GM23248 (cell line): ENCODE measurements at places on chromosomes 12 and 14. TPM values are rescaled to one million over a fixed set of nuclear protein-coding genes. Genes with fewer than 3 reads are reported as not detected.

- H3K27ac ChIP-seq: peak overlapping the region; percentile 44
- DNase-seq: peak; percentile 99
- no peaks in the 10 kb centered on the region for H3K27me3 ChIP-seq
- H3K4me3 ChIP-seq: peak overlapping the region; percentile 30
- peaks cover 34% of the 10 kb centered on the region for H3K4me1 ChIP-seq
Measured at GRCh38 chr14:95507174-95507573, 9.3 kb downstream of the SYNE3 start.

- H3K27me3 ChIP-seq: no peaks in the 10 kb centered on the region
- no peak for DNase-seq
- H3K36me3 ChIP-seq: no peaks in the 10 kb centered on the region
- H3K4me1 ChIP-seq: no peaks in the 10 kb centered on the region
Measured at GRCh38 chr14:35963209-35963608, 137.1 kb downstream of the BRMS1L start.

GRCh38 chr12:28851781-28852180, 297.3 kb upstream of the FAR2 start:
- no peaks in the 10 kb centered on the region for H3K4me1 ChIP-seq
- no peak overlapping the region for H3K4me3 ChIP-seq
- H3K27me3 ChIP-seq: no peaks in the 10 kb centered on the region
- no peaks in the 10 kb centered on the region for H3K36me3 ChIP-seq
- H3K27ac ChIP-seq: no peak overlapping the region

DNA sequence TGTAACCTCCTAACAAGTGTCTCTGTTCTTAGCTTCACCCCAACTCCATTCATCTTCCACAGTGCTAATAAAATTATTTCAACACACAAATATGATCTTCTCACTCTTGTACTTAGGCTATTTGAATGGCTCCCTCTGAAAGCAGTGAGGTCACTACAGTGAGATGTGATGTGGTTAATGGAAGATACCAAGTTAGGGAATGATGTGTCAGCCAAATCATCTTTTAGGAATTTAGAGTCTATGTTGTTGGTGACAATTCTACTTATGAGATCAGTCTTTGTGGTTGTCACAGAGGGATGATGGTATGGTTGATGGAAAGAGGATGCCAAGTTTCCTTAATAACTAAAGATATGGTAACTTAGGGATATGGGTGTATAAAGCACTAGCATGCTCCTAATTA, 57.6 kb downstream of the POLR3B start:
- DNase-seq: peak; percentile 75
- H3K27me3 ChIP-seq: no peaks in the 10 kb centered on the region
- H3K27ac ChIP-seq: peak overlapping the region; percentile 28
- no peak overlapping the region for H3K4me3 ChIP-seq
- H3K4me1 ChIP-seq: peaks cover 37% of the 10 kb centered on the region

DNA sequence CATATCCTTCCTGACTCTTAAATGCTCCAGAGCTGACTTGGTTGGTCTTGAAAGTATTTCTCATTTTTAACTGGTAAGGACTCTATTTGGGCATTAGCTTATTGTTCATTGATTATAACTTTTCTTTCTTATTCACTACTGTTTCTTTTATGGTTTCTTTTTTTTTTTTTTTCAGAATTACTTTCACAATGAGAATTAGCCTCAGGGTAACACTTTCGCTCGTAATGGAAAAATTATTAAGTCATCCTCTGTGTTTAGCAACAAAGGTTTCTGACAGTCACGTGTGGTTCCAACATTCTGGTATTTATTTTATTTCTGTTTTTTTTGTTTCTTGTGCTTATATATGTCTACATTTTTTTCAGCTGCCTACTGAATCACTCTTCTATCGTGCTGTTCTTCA, 80.0 kb downstream of the METTL25 start:
- H3K27ac ChIP-seq: no peak overlapping the region
- no peak overlapping the region for H3K4me3 ChIP-seq

GRCh38 chr12:8644345-8645248, 18.0 kb downstream of the MFAP5 start:
- H3K27ac ChIP-seq: no peak overlapping the region
- H3K36me3 ChIP-seq: peaks cover 35% of the 10 kb centered on the region
- no peaks in the 10 kb centered on the region for H3K4me1 ChIP-seq

- no peak overlapping the region for H3K4me3 ChIP-seq
- H3K27me3 ChIP-seq: no peaks in the 10 kb centered on the region
- DNase-seq: no peak
- H3K27ac ChIP-seq: no peak overlapping the region
- H3K36me3 ChIP-seq: no peaks in the 10 kb centered on the region
- 0 out of 2 replicates have a peak, but pooled peaks cover 7% of the 10 kb centered on the region for H3K4me1 ChIP-seq
Measured at GRCh38 chr12:70638639-70639360, 1.6 kb upstream of the PTPRB start.

DNA sequence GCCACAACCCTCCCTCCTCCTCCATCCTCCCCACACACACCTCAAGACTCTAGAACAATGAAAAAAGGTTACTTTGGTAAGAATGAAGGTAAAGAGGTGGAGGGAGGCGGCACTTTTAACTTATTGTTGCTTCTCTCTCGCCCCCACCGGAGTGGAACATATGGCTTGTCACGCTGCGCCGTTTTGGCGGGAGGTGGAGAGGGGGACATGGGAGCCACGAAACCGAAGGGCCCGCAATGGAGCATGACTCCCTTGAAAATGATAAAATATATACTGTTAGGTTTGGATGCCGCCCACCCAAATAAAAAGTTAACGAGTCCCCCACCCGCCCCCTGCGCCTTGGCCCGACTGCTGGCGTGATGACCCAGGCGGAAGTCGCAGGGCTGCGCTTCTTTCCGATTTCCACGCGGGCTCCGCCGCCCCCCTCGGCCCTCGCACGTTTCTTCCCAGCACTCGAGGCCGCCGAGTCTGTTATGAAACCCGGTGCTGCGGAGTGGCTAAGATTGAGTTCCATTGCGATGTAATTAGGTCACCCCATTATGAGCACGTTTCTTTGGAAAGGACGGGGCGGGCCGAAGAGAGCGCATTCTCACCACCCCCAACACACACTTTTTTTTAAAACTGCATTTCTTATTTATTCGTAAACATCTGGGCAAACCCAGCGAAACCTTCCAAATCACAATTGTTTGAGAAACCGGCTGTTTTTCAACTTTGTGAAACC, 1.4 kb upstream of the ZFP36L1 start:
- H3K27me3 ChIP-seq: no peaks in the 10 kb centered on the region
- peaks cover 30% of the 10 kb centered on the region for H3K36me3 ChIP-seq
- peak overlapping the region; percentile 80 for H3K4me3 ChIP-seq
- peak; percentile 98 for DNase-seq
- H3K4me1 ChIP-seq: peaks cover 5% of the 10 kb centered on the region; the same call in 1 of the 2 replicates

GRCh38 chr14:64092338-64092737, 201.8 kb downstream of the ESR2 start:
- H3K4me3 ChIP-seq: no peak overlapping the region
- H3K27ac ChIP-seq: no peak overlapping the region
- H3K27me3 ChIP-seq: no peaks in the 10 kb centered on the region
- DNase-seq: no peak
- H3K36me3 ChIP-seq: no peaks in the 10 kb centered on the region

Gene RIC8B
- total RNA-seq: 6.8 and 10.4 TPM in 2 replicates

Gene TSPAN19
- total RNA-seq: not detected in 2 replicates

DNA sequence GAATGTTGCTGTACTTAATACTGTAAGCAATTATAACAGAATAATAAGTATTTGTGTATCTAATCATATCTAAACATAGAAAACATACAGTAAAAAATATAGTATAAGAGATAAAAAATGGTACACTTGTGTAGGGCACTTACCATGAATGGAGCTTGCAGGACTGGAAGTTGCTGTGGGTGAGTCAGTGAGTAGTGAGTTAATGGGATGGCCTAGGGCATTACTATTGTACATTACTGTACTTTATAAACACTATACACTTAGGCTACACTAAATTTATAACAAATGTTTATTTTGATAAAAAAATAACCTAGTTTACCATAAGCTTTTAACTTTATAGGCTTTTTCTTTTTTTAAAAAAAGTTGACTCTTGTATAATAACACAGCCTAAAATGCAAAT, 1071.2 kb upstream of the SEL1L start:
- H3K36me3 ChIP-seq: no peaks in the 10 kb centered on the region
- DNase-seq: no peak
- H3K4me3 ChIP-seq: no peak overlapping the region
- no peak overlapping the region for H3K27ac ChIP-seq

DNA sequence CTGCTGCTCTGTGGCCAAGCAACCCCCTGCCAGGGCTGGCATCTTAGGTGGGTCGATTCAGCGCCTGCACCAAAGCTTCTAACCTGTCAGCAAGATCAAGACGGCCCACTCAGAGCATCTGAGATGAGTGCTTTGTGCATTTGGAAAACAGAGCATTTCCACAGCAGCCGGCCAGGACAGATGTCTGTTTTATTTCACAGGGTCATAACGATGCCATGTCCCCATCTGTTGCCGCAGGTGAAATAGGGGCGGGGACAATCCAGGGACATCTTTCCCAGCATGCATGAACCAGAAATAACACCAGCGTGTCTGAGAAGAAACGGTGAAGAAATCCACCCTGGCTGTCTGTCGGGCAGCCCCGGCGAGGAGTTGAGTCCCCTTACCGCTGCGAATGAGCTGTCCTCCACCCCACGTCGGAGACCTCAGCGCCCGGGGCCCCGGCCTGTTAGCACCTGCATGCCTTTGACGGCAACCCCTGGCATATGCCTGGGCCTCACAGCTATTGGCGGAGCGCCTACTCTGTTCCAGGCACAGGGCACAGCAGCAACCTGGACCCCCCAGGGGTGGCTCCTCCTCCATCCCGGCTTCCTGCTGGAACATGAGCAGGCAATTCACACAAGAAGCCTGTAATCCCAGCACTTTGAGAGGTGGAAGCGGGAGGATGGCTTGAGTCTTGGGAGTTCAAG, 30.6 kb upstream of the ULK1 start:
- H3K36me3 ChIP-seq: no peaks in the 10 kb centered on the region
- no peak overlapping the region for H3K27ac ChIP-seq
- H3K4me3 ChIP-seq: no peak overlapping the region

DNA sequence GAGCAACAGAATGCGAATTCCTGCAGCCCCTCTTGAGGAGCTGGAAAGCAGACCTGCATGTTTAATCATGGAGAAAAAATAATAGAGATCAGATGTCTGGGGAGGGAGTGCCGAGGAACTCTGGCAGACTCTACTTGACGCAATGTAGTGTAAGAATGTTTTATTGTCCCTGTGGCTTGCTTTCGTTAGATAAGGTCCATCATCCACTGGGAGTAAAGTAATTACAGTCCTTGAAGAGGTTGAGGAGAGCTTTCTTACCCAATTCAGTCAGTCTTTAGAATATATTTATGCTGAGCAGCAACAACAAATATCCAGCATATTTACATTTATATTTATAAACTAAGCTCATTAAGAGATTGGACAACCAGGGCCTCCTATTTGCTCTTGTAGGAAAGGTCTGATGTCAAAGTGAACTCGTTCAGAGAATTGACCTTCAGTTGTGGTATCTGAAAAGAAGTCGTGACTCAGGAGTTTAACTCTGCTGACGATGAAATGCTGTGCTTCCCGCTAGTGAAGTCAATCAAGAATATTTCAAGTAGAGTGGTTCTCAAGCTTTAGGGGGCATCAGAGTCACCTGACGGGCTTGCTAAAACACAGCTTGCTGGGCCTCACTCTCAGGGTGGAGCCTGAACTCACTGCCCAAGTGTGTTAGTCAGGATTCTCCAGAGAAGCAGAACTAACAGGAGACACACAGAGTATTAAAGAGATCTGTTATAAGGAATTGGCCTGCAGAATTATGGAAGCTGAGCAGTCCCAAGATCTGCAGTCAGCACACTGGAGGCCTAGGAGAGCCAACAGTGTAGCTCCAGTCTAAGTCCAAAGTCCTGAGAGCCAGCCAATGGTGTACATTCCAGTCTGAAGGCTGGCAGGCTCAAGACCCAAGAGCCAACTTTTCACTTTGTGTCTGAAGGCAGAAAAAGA, 139.3 kb upstream of the LMNTD1 start:
- DNase-seq: peak; percentile 82
- H3K4me3 ChIP-seq: 0 out of 2 replicates have a peak overlapping the region, but pooled peaks have one; percentile 2
- H3K36me3 ChIP-seq: no peaks in the 10 kb centered on the region
- no peaks in the 10 kb centered on the region for H3K27me3 ChIP-seq

DNA sequence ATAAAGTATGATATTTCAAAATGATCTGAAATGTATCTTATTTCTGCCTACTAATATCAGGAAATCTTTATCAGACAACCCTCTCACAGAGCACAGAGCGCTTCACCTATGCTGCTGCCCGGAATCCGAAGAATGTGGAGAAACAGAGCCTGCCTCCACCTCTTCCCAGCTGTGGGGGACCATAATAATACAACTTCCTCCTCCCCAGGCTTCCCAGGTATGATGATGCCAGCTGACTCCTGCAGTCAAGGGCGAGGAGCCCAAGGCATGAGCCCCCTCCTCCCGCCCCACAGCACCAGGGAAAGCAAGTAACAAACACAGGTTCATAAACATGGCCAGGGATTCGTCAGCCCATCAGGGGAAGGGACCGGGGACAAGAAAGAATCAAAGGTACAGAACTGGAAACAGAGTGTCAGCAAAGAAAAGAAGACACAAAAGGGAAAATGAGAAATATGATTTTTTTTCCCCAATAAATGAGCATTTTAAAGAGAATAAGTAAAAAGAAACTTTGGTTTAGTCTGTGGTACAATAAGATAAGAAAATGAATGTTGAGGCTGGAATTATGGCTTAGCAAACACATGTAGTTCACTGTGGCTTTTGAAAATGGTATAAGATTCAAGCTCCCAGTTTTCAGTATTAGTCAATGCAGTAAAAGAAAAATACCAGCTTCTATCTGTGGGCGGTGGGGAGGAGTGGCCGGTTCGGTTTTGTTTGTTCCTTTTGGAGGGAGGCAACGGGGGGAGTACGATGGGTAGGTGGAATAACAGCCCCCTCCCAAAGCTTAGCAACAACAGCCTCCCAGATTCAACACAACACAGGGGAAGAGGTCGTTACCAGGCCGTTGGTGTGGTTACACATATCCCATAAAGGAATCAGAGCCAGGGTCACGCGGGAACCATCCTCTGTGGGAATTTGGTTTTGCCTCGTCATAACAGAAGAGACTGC, 68.3 kb downstream of the SETD3 start:
- H3K36me3 ChIP-seq: peaks cover 9% of the 10 kb centered on the region
- no peak for DNase-seq
- H3K4me1 ChIP-seq: peaks cover 16% of the 10 kb centered on the region; the same call in 1 of the 2 replicates

- no peak for DNase-seq
- no peaks in the 10 kb centered on the region for H3K27me3 ChIP-seq
- no peak overlapping the region for H3K27ac ChIP-seq
- peaks cover 23% of the 10 kb centered on the region for H3K4me1 ChIP-seq
Measured at GRCh38 chr12:22686193-22686592, 61.2 kb downstream of the ETNK1 start.
